ENCODE measurements at places on chromosomes 4 and X.

- DNase-seq: no peak
Measured at GRCh38 chr4:73702796-73703287, 37.5 kb upstream of the CXCL8 start.

GRCh38 chrX:22575161-22575845 is 302.6 kb downstream of the CBLL2 start:
- DNase-seq: no peak

DNA sequence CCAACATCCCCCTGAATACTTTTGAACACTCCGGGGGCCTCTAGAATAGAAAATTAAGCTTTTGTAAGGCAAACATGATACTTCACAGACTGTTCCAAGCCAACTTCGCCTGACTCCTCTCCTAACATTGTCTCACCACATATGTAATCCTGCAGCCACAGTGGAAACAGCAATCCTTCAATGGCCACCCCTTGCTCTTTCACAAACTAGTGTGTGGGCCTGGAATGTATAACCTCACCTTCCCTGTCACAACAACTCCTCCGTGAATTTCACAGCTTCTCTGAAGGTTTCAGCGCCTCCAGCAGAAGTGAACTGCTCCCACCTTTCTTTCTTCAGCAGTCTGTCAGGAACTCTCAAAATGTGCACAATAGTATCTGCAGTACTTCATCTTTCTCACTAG is 185.1 kb downstream of the ADGRL3 start:
- DNase-seq: no peak

GRCh38 chrX:87808576-87809243 is 291.1 kb downstream of the KLHL4 start:
- DNase-seq: no peak

GRCh38 chrX:31168551-31168950 is 96.7 kb upstream of the FTHL17 start:
- no peak for DNase-seq

DNA sequence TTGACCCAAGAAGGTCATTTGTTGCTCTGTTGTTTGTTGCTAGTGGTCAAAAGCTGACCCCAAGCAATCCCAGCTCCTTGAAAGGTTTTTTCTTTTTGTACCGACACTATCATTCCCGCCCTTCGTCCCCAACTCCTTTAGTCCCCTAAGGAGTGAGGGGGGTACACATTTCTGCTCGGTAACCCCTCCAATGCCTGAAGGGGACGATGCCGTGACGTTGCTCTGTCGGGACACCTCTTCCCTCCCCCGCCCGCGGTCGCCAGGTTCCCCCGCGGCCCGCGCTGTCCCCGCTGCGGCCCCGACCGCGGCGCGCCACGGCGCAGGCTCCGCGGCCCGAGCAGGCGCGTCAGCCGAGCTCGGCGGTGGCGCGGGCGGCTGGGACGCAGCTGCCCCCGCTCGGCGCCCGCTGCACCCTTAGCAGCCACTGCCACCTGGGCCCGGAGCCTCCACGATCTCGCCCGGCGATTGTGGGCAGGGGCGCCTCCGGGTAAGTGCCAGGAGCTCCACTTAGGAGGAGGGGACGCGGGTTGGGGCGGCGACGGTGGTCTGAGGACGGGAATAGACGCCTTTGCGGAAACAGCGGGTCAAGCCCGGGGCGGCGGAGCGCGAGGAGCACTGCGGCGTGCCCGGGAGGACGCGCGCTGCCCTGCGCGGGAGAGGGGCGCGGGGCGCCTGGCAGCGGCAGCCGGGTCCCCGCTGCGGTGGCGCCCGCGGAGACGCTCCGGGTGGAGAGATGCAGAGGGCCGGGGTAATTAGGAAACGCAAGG is at the start of gene GLRB:
GLRB (plus strand) TSS at position 340 of the 767 bp plus-strand sequence. CDS start 1,875 bp downstream, outside the sequence.
- peak; percentile 38 for DNase-seq

Data from HTR-8/SVneo (cell line).